ENCODE measurements at places on chromosomes 7 and 10.

- no peak for DNase-seq
Measured at GRCh38 chr7:157555313-157555712, 218.5 kb downstream of the DNAJB6 start.

- no peak for DNase-seq
Measured at GRCh38 chr10:1454951-1455350, 282.4 kb downstream of the ADARB2 start.

GRCh38 chr7:70432567-70433001 lies 699.4 kb upstream of the GALNT17 start:
- DNase-seq, result no peak

DNA sequence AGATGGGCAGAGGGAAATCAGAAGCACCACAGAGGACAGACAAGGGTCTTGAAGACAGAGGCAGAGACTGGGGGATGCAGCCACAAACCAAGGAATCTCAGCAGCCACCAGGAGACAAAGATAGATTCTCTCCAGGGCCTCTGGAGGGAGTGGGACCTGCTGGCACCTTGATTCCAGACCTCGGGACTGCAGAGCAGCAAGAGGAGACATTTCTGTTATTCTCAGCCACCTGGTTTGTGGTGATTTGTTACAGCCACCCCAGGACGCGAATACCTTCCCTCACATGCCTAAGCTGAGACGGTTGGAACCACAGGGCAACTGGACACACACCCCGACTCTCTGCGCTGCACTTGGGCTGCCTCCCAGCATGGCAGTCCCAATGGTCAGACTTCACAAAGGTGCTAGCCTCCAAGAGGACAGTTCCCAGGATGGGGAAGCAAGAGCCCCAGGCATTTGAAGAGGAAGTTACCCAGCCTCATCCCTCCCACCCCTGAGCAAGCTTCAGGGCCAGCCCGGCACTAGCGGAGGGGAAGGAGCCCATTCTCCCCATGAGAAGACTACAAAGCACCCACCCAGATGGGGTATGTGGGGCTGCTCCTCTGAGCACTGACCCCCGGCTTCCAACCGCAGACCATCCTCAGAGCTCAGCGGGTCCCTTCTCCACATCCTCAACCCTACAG lies 104.6 kb upstream of the INSIG1 start:
- no peak for DNase-seq

- no peak for DNase-seq
Measured at GRCh38 chr10:114301951-114302710, 63.1 kb downstream of the VWA2 start.

- peak; percentile 94 for DNase-seq
Measured at GRCh38 chr10:22003177-22003963, at the start of gene DNAJC1. Gene DNAJC1, minus strand, starts transcription at chr10:22003730. Its CDS starts 296 bp downstream, at chr10:22003434.

- no peak for DNase-seq
Measured at GRCh38 chr7:93690021-93690420, 115.5 kb upstream of the CALCR start.

GRCh38 chr10:1214882-1215540 lies 158.8 kb downstream of the WDR37 start:
- no peak for DNase-seq

- DNase-seq, result no peak
Measured at GRCh38 chr10:103734731-103735130, 120.6 kb downstream of the SH3PXD2A start.

DNA sequence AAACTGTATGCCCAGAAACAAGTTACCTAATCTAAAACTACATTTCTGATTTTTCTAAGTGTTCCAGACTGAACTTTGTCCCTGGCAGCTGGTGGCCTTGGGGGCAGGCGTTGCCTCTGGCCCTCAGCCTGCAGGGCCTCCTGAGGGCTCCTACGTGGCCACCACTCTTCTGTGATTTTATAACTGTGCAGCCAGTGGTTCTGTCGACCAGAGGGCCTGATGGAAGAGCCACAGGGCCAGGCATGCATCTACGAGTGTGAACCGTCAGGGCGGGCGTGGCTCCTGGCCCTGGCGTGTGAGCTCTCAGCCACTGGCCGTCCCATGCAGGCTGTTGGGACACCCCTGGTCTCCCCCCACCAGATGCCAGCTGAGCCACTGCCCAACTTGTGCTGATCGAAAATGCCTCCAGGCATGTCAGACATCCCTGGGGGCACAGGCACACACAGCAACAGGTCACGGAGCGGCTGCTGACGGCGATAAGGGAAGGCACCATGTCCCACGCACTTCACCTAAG lies 173.4 kb downstream of the ZMYND11 start:
- DNase-seq, result no peak

- no peak for DNase-seq
Measured at GRCh38 chr10:58512491-58513187, at the start of gene BICC1. Gene BICC1, plus strand, starts transcription at chr10:58512872. Its CDS starts 272 bp downstream, at chr10:58513144.

- no peak for DNase-seq
Measured at GRCh38 chr7:159027789-159028507, 116.7 kb downstream of the VIPR2 start.

GRCh38 chr7:124364283-124364682 lies 331.4 kb upstream of the TMEM229A start:
- no peak for DNase-seq

GRCh38 chr10:14378387-14378960 lies 47.8 kb upstream of the FRMD4A start:
- no peak for DNase-seq

- DNase-seq, result no peak
Measured at GRCh38 chr10:78780551-78780961, 288.2 kb upstream of the ZMIZ1 start.

DNA sequence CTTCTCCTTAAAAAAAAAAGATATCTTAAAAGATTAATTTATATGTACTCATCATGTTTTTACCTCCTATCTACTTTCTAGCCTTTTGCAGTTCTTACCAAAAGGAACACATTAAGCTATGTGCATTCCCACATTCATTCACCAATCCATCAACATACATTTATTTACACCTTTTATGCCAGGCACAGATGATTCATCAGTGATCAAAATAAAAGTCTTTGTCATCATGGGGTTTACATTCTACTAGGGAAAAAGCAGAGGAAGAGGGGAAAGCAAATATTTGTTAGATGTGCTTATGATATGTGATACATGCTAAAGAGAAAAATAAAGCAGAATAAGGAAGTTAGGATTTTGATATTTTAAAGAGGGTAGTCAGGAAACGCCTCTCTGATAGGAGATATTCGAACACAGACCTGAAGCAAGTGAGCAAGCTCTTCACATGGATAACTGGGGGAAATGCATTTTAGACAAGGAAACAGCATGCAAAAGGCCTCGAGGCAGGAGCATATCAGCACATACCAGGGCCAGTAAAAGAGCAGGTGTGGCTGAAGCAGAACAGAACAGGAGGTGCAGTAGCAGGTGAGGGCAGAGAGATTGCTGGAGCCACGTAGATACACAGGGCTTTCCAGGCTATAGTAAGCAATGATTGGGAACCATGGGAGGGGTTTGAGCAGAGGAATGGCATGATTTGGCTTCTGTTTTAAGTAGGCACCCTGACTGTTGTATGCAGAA lies 67.4 kb downstream of the REEP3 start:
- no peak for DNase-seq

- no peak for DNase-seq
Measured at GRCh38 chr10:30662814-30663213, 33.3 kb upstream of the LYZL2 start.

DNA sequence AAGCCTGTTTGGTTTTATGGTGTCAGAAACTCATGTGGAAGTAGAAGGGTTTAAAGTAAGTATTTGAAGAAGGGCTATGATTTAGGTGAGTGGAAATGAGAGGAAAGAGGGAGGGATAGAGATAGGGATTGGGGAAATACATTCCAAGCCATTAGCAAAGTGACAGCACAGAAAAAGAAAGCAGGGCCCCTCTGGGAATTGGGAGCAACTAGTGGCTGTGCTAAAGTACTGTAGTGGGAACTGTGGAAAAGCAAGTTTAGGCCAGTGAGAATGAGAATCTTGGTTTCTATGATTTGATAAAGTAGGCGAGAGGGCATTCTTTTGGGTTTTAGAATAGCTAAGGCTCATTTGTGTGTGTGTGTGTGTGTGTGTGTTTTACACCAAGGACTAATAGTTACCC lies 5.0 kb downstream of the PRKG1 start:
- no peak for DNase-seq

GRCh38 chr10:11012421-11013295 lies 5.0 kb upstream of the CELF2 start:
- no peak for DNase-seq

DNA sequence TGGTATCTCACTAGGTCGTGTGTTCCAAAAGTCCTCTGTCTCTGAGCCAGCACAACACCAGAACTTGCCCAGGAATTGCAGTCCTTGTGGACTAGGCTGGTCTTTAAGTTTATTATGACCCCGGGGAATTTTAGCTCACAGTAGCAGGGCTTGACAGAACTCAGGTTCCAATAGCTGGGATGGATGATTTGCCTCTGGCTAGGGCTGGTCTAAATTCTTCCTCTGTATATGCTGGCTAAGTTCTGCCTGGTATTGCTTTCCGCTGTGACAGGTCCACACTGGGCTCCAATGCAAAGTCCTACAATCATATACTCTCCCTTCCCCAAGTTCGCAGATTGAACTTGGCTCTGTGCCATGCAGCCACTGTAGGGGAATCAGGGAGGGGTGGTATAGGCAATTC lies 52.5 kb downstream of the FAS start:
- DNase-seq, result no peak

GRCh38 chr10:11227103-11227502 lies 209.4 kb downstream of the CELF2 start:
- DNase-seq, result no peak

DNA sequence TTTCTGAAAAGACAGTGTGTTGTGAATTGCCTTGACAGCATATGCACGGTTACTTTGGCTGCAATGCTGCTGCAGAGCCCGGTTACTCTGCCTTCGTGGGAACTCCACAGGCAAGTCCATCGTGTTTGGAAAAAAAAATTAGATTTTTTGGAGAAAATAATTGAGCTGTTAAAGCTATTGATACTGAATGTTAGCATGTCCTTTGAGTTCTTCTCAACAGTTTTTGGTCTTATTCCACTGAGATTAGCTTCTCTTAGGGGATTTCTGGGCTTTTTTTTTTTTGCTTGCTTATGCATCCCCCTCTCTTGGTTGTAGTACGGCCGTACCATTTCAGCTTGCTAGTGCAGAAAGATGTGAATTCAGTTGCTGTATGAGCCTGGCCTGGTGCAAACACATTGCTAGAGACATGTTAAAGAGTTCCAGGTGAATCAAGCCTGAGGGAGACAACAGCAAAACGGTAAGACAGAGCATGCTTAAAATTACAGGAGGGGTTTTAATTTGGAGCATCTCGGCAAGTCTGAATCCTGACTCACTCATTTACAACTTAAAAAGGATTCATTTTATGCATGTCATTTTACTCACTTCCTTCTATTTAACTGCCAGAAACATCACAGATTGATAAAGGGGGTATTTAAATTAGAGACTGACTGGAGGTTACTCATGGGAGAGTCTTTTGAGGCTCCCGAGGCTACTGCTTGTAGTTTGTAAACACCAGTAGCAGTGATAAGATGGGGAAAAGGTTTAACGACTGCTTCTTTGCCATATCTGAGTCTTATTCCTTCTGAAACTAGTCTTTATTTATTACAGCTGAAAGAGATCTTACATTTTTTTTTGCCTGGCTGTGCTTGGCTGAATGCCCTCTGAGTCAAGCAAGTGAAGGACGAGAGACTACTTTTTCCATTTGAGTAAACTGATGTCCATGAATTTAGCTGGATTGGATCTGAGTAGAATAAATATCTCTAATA lies 113.7 kb downstream of the CDK14 start:
- DNase-seq, result no peak

DNA sequence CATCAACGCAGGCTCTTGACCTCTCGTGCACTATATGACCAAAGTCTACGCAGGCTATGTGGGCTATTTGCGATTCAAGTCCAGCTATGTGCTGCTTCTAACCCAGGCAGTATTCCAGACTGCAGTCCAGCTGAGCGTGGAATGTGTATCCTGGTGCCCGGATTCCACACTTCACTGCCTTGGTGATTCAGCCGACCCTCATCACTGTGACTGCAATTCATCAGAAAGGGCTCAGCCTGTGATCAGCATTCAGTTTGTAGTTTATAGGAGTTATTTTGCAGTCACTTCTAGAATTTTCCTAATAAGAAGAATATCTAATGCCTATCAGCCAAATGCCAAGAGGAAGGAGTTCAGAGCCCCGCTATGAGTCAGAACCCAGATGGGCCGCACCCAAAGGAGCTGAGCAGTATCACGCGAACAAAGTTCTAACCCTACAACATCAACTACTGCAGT lies 119.8 kb upstream of the LANCL2 start:
- DNase-seq, result no peak

GRCh38 chr7:113550966-113551365 lies 367.8 kb downstream of the PPP1R3A start:
- no peak for DNase-seq

- no peak for DNase-seq
Measured at GRCh38 chr10:102752934-102753664, 9.4 kb downstream of the WBP1L start.

DNA sequence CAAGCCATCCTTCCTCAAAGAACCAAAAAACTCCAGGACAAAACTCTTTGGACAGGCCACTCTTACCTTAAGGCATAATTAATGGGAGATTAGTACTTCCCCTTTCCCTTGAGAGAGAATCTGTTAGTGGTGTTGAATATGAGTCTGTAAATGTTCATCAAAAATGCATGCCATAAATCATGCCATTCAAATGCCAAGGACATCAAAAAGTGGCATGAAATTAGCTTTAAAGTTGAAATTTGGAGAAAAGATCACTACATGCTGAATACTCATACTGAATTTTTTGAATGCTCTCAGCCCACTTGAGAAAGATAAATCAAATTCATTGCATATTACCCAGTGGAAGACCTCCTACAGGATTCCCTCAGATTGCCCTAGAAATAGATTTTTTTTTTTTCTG lies 6.7 kb downstream of the NRCAM start:
- no peak for DNase-seq

DNA sequence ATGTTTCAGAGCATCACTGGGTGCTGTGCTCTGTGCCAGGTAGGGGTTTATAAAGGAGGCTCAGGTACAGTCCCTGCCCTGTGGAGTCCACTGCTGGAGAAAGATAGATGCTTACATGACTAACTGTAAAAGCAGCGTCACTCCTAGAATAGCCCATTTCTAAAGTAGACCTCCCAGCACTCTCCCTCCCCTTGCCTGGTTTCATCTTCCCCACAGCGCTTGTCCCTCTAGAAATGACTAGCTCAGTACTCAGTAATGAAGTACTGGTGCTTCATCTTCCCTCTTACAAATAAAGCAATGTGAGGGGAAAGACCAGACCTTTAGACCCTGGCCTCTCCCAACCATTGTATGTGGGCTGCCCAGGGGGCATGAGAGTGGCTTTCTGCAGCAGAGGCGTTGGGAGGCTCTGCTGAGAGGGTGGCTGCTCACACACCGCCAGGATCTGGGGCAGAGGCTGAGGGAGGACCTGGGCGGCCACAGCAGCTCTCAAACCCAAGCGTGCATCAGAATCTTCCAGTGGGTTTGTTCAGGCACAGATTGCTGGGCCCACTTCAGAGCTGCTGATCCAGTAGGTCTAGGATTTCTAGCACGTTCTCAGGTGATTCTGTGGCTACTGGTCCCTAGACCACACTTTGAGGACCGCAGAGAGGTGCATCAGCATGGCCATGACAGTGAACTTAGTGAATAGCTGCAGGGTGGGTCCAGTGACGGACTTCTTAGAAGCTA lies 110.3 kb upstream of the ANLN start:
- no peak for DNase-seq

GRCh38 chr10:76962851-76963250 lies 674.8 kb downstream of the KCNMA1 start:
- DNase-seq, result no peak

GRCh38 chr10:49841615-49842332 lies 79.7 kb upstream of the OGDHL start:
- DNase-seq, result no peak

GRCh38 chr10:734481-734880 lies 45.0 kb upstream of the DIP2C start:
- no peak for DNase-seq
